ENCODE measurements at places on chromosomes 6 and 20. TPM values are rescaled to one million over a fixed set of nuclear protein-coding genes. Genes with fewer than 3 reads are reported as not detected.

The ATRN gene
- total RNA-seq: 14.7 TPM

DNA sequence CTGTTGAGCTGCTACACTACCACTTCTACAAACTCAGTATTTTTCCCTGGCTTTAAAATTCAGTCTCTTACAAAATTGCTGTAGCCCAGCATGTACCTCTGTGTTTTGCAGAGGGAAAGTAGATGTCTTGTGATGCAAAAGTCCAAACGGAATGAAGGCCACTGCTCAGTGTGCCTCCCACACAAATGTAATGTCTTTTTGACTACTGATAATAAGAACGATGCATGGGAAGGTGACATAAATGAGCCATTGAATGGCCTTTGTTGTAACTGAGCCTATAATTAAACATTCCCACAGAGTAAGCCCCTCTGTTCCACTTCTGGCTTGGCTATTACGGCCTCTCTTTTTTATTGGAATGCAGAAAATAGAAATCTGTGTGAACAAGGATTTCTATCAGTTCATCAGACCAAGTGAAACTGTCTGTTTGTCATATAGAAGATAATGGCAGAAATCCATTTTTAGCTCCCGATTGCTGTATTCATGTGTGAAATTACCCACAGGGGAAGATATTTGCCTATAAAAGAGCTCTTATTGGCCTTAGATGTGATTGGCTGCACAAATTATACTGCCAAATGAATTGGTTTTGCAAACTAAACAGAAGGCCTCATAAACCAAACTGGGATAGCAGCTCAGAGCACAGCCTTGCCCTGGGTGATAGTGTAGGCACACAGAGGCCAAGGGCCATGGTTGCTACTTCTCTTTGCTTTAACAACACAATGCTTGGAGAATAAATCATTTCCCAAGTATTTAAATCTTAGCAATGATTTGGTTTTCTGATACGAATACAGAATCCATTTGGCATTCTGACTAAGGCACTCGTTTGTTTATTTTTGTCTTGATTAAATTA is 241.5 kb upstream of the PLN start:
- no peak for ATAC-seq

GRCh38 chr6:167325766-167326165 is 880 bp downstream of the TTLL2 start:
- ATAC-seq: no peak

GRCh38 chr6:112307707-112308106 is 39.4 kb upstream of the RFPL4B start:
- ATAC-seq: peak; percentile 18

- no peak for ATAC-seq
Measured at GRCh38 chr6:128208851-128209580, 308.2 kb upstream of the THEMIS start.

DNA sequence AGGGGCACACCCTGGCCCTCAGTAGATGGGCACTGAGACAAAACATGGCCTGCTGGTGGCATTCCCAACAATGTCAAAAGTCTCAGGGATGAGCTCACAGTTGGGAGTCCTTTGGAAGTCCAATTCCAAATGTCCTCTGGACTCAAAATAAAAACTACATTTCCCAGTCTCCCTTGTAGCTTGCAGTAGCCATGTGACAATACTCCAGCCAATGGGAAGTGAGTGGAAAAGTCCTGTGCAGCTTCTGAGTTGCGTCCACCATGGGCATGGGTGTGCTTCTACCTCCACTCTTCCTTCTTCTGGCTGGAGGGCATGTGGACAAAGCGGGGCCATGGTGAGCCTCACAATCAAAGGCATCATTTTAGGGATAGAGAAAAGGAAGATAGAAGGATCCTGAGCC is 5.8 kb upstream of the ADAM33 start:
- ATAC-seq: peak; percentile 25

DNA sequence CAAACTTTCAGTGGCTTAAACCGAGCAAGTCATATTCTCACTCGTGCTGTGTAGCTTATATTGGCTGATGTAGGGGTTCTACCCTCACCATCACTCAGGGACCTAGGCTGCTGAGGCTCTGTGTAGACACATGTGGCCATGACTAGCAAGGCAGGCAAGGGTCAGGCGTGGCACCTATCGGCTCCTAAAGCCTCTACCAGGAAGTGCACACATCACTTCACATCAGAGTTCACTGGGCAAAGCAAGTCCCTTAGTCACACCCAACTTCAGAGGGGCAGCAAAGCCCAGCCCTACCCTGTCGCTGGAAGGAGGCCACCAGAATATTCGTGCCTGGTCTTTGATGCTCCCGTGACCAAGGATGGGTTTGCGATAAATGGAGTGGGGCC is 42.9 kb downstream of the PPP1R14C start:
- peak; percentile 92 for ATAC-seq

DNA sequence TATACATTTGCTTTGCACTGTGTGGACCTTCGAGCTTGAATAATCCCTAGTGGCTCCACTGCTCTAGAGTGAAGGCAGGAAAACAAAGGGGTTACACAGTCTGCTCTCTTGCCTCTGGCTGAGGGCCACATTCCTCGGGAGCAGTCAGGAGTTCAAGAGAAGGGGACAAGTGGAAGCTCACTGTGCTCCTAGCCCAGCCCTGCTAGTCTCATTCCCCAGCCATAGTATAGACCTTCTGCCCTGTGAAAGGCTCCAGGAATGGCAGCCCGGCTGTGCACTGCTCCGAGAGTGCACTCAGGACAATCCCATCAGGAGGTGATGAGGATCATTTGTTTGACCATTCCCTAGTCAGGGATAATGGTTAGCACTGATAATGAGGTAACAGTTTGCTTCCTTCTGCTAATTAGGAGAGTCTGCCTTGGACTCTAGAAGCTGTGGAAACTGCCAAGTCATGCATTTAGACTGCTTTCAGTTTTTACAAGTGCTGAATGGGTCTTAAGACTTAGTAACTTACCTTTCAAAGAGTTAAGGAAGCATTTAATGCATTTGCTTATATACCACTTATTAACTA is 8.5 kb downstream of the IYD start:
- ATAC-seq: no peak

- no peak for ATAC-seq
Measured at GRCh38 chr20:44862286-44862685, 23.2 kb upstream of the YWHAB start.

GRCh38 chr6:81638366-81638765 is 114.1 kb downstream of the TENT5A start:
- no peak for ATAC-seq

DNA sequence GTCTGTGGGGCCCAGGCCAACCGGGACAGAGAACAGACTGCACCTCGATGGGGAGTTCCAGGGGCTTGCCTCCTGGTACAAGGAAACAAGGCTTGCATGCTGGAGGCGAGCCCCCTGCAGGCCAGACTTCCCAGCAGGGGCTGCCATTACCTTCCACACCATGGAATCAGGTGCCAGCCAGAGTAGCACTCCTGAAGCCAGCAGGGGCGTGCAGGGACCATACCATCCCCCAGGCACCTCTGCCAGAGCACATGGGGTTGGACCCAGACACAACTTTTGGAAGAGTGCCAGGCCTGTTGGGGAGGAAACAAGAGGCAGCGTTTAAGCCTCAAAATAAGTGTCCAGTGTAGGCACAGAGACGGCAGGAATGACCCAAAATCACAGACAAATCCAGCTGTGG is 6.5 kb downstream of the DDO start:
- ATAC-seq: no peak

DNA sequence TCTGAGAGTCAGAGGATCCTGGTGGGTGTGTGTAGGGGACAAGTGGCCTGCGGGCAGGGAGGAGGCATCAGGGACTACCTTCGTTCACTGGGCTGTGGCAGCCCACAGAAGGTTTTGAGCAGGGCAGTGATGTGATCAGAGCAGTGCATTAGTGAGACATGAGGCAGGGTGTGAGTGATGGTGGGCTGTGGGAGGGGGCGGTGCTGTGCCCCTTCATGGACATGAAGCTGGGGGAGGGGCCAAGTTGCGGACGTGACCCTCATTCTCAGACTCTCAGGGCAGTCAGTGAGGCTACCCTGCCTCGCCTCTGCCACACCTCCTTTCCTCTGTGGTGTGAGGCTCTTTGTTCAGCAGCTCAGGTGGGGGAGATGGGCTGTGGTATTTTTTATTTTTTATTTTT is 142.2 kb upstream of the RNF24 start:
- ATAC-seq: no peak

DNA sequence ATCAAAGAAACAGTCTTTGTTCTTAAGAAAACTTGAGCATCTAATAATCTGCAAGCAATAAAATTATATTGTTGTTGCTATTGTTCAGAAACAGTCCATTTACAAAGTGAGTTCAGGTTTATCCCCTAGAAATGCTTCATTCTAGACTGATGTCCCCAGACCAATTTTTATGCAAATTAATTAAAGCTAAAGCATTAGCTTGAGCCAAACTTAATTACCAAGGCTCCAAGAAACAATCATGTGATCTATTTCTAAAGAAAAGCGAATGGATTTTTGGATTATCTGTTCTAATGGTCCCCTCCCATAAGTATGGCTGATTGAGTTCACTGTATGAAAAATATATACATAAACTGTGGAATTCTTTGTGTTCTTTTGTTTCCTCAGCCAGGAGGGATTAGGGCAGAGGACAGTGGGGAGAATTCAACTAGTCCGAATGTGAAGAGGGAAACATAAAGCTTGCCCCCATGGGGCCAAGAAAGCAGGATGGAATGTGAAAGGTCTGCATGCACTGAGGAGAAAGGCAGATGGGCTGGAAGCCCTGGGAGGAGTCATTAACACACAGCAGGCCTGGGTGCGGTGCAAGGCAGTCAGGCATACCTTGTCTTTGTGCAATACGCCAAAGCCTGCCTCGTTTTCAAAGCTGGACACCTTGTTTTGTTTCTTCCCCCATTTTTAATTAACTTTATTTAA is 597.1 kb downstream of the KIF16B start:
- no peak for ATAC-seq

The FILIP1 gene
- total RNA-seq: 0.60 TPM

GRCh38 chr6:106159531-106159940 is 73.4 kb downstream of the PRDM1 start:
- ATAC-seq: peak; percentile 60

The FOXF2 gene
- total RNA-seq: 0.64 TPM

- no peak for ATAC-seq
Measured at GRCh38 chr6:159642481-159642880, 50.6 kb downstream of the SOD2 start.

GRCh38 chr20:38866265-38867061 is 59.8 kb upstream of the FAM83D start:
- no peak for ATAC-seq

DNA sequence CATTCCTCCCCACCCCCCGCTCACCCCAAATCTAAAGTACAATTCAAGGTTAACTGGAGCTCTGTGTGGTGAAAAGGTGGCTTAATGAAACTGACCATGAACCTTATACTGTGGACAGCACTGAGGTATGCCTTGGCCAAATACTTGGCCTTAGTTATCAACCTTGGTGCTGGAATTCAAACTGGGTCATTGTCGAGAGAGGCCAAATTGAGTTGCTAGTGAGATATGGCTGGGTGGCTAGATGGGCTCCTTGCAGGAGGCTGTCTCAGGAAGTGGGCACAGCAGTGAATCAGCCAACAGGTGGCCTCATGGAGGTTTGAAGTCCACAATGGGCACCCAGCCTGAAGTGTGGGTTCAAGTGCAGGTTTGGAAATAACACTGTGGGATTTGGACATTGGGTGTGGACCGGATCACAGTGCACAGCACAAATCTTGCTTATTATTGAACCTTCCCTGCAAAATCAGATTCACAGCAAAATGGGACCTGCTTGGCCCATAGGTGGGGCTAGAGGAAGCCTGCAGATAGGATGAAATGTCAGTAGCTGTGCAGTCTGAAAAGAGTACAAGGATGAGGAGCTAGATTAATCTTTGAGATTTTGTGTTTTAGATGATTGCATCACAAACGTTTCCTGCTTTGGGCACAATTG is 5.6 kb upstream of the BTBD3 start:
- peak; percentile 77 for ATAC-seq

DNA sequence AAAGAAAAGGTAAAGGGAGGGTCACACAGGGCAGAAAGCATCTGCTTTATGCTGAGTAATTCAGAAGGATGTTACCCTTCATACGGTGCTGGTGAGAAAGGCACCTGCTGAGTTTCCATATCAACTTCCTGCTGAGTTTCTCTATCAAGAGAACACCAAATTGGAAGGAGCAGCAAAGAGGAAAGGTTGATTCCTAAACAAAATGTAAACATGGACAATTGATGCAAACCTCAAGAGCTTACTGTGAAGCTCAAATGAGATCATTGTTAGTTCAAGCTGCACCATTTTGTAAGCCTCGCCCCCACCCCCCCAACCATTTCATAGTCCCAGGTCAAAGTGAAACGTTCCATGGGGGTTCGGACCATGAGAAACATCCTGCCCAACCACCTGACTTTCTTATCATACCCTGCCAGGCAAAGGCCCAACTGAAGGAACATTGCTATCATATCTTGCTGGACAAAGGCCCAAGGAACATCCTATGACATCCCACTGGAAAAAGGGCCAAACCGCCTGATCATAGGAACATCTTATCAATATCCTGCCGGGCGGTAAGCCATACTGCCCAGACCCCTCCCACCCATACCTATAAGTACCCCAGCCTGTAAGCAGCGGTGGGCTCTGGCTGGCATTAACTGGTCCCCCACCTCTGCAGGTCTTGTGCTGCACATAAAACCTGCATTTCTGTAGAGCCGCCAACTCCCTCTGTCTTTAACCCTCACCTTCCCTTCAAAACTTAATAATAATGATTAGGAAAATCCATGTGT is 171.6 kb downstream of the UBE3D start:
- ATAC-seq: no peak

DNA sequence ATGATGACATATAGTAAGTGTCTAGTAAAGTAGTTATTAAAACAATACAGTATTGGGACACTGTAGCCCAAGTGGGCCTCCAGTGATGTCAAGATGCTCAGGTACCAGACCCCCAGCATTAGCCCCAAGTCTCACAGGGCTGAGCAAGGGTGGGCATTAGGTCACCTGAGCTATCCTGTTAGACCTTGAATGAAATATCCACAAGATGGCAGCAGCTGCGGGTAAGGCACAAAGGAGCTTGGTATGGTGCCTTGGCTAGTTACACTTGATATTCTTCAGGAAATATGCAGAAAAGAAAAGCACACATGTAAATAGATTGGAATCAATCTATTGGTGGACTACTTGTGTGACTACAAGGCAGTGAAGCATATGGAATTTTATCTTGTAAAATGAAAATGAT is 701.8 kb upstream of the ADGRB3 start:
- no peak for ATAC-seq

DNA sequence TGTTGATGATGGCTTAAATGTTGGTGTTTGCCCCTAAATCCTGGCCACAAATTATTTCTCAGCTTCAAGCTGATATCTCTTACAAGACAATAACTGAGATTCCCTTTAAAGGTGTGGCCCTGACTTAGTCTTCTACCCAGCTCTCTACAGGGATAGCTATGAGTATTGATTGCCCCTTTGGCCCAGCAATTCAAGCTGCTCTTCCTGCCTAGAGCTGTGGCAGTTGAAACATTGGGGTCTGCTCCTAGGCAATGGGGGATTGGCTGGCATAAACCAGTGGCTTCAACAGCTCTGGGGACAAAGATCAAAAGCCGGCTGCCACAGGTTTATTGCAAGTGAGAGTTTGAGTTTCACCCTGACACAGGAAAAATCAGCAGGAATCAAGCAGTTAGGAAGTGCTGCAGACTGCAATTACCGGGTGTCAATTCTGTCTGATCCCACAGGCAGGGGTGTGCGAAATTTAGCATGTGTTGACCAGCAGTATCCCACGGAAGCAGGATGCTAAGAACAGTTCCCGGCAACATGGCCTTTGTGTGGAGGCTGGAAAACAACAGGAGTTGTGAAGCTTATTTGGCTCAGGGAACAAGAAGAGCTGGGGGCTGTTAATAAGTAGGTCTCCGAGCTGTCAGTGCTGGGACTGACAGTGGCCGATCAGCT is 66.2 kb upstream of the IYD start:
- ATAC-seq: no peak

The AARS2 gene
- total RNA-seq: 9.1 TPM

All from esophagus mucosa (tissue), 1 donor.